ENCODE measurements at places on chromosomes 4 and X.

- no peak for DNase-seq
These were observed 133.4 kb downstream of the ADGRL3 start for GRCh38 chr4:61333490-61333889.

DNA sequence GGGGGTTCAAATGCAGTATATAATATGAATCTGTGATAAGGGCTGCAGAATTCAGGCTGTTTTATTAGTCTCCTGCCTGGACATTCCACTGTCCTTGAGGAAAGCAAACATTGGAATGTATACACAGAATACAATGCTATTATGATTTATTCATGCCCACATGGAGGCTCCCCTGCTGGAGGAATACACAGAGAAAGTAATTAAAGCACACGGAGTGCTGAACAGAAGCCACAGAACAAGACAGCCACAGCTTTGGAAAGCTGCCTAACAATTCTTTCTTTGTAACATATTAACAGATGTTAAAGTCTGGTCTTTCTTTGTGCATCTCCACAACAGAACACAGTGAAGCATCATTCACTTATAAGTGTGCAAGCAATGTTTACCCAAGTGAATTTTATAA lies 155.8 kb downstream of the ARAP2 start:
- DNase-seq, result no peak

DNA sequence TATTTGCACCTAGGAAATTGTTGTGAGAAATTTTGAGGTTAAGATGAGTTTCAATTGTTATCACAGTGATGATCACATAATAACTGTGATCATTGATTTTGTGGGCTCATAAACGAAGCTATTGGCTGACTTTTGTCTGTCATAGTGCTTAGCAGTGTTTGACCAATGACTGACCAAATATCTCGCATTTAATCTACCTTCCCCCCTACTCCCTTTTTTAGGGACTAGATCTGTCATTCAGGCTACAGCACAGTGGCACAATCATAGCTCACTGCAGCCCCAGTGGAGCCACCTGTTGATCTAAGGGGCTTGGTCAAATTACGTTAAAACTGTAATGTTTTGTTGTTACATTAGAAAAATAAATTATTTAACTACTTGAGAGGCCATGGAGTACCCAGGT lies 1.5 kb downstream of the FUNDC2 start:
- DNase-seq, result no peak

- no peak for DNase-seq
These were observed 28.7 kb downstream of the INPP4B start for GRCh38 chr4:142817442-142817841.

DNA sequence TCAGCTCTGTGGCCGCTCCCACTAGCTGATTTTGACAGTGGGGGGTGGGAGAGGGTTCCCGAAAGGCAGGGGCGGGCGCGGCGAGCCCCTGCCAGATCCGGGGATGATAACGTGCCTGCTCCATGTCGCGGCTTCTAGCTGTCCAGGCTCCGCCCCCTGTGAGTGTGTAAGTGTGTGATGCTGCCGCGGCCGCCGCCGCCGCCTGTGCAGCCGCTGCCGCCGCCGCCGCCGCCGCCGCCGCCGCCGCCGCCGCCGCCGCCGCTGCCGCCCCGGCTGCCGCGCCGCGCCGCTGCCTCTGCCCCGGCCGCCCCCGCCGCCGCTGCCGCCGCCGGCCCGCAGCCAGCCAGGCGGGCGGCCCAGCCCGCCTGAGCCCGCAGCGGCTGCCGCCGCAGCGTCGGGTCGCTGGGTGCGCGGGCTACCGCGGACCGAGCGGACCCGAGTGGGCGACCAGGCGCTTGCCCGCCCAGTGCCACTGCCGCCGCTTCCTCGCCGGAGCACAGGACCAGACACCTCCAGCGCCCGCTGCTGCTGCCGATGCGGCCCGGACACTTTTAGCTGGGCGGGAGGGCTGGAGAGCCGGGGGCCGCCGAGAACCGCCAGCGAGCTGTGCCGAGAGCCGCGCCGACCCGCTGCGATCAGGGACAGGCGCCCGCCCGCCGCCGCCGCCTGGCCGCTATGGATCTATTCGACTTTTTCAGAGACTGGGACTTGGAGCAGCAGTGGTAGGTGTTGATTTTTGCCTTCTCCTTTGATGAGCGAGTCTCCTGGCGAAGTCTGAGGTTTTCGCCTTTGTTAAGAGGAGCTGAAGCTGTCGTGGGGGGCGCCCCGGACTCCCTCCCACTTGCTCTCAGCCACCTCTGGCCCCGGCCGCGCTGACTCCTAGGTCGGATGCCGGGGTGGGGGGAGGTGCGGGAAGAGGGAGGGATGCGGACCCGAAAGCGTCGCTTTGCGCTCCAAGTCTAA lies at the start of gene AFF2:
AFF2 (plus strand) TSS at position 195 of the 963 bp plus-strand sequence; CDS start at position 676, 481 bp downstream.
- no peak for DNase-seq

DNA sequence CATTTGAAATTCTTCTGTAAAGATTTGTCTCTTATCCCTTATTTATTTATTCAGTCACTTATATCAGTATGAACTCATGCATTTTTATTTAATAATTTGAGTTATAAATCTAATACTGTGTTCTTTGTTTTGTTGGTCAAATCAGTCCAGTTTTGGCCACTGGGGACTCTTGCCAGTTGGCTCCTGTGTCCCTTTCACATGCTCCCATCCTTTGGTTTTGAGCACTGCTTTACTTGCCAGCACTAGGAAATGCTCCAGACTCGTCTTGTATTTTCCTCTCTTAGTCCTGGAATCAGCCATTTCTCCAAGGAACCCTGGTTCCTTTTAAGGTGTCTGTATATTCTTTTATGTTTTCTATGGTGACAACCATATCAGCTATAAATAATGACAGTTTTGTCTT lies 28.1 kb downstream of the KANTR start:
- DNase-seq, result no peak

GRCh38 chr4:185811509-185812364 lies at the start of gene SORBS2:
Gene SORBS2, minus strand, starts transcription at chr4:185812194. Its CDS starts 121,623 bp downstream, at chr4:185690571.
- peak; percentile 79 for DNase-seq

- no peak for DNase-seq
These were observed 118.9 kb downstream of the EVC2 start for GRCh38 chr4:5589495-5589894.

- DNase-seq, result no peak
These were observed 52.7 kb upstream of the BCOR start for GRCh38 chrX:40150503-40150902.
